ENCODE measurements at places on chromosomes 7 and 10.
A peak's percentile ranks its signal among the peaks of the same experiment; 100 is the strongest.

GRCh38 chr7:74235518-74236268 lies 18.5 kb downstream of the RFC2 start:
- DNase-seq = no peak

- no peak for DNase-seq
Measured at GRCh38 chr10:62578916-62579315, 204.7 kb downstream of the ZNF365 start.

- peak; percentile 20 for DNase-seq
Measured at GRCh38 chr10:104274762-104275721, 6.1 kb downstream of the GSTO2 start.

GRCh38 chr7:84175461-84175860 lies 19.1 kb downstream of the SEMA3A start:
- no peak for DNase-seq

- no peak for DNase-seq
Measured at GRCh38 chr7:142796501-142797390, 26.0 kb downstream of the PRSS2 start.

- no peak for DNase-seq
Measured at GRCh38 chr7:92748495-92748894, 87.9 kb downstream of the CDK6 start.

- peak; percentile 25 for DNase-seq
Measured at GRCh38 chr7:38398725-38399321, 125.4 kb upstream of the TARP start.

GRCh38 chr7:11829954-11830353 lies 2.0 kb downstream of the THSD7A start:
- no peak for DNase-seq

DNA sequence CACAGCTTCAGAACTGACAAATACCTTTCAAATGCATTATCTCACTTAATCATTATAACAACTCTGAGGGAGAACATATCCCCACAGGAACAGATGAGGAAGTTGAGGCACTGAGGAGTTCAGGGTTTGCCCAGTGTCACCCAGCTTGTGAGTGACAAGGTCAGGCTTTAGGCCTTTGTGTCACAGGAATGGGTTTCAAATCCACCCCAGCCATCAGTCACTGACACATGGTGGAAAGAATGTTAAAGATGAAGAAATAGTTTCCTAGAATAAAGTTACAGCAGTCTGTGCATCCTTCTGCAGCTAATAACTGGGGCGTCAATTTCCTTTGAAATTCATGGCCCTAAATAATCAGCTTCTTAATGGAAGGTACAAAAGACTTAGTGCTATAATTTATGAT lies 37.8 kb downstream of the SGCE start:
- no peak for DNase-seq

DNA sequence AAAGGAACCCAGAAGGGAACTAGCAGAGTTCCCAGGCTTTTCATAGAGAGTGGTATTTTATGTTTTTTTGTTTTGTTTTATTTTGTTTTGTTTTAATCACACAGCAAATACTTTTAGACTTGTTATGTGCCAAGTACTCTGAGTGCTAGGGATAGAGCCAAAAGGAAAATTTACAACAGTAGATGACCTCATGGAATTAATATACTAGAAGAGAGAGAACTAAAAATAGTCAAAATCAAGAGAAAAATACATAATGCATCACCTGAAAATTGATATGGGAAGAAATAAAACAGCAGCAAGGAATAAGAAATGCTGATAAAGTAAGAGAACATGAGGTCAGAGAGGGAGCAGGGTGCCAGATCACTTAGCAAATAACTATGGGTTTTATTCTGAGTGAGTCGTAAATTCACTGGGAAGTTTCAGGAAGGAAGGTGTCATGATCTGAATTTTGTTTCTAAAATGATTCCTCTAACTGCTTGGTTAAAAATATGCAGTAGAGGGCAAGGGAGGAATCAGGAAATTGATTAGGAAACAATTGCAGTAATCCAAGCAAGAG lies 351.0 kb downstream of the ANKRD7 start:
- DNase-seq = no peak

- no peak for DNase-seq
Measured at GRCh38 chr10:10870523-10871241, 147.0 kb upstream of the CELF2 start.

DNA sequence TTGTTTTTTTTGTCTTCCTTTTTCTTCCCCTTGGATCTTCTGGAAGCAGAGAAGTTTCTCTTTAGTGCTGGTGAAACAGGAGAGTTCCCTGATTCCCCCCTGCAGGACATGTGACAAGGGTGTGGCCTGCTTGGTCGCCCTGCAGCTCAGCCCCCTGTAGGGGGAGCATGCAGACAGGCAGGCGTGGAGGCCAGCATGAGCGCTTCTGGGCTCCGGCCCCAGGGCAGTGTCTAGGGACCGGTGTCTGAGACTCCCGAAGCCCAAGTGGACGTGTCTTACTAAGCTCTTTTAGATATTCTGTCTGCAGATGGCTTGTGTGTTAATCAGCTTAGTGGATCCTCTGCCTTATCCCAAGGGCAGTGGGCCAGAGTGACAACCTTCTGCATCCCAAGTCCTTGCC lies 26.1 kb downstream of the PRSS58 start:
- DNase-seq = no peak

GRCh38 chr10:118139321-118139720 lies 92.6 kb upstream of the RAB11FIP2 start:
- DNase-seq = no peak

DNA sequence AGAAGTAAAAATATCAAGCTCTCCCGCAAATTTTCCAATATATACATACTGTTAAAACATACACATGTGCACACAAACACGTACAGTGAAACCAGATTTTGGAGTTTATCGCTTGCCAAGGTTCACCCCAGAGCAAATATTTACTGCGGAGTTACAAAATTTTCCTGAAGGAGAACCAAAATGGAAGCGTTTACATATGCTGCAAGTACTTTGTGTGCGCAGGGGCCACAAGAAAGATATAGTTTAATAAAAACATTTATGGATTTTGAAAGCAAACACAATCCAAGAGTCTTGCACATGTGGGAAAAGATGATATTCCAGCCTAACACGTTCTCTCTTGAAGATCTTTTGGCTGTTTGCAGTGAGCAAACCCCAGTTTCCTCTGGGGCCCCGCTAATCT lies 301.3 kb upstream of the NFE2L3 start:
- DNase-seq = no peak

DNA sequence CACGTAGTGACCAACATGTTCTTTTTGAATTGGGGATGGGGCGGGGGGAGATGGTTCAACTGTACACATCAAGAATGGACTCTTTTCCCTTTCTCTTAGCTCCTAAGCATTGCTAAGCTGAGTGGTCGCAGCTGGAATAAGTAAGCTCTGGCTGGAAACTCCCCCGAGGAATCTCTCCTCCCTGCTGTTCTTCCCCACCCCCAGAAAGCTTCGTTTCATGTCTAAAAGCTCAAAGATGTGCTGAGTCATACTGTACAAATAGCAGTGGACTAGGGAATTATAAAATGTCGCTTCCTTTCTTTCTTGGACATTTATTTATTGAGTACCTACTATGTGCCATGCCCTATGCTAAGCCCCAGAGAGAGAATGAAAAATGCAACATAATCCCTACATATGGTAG lies 191.1 kb upstream of the ADO start:
- no peak for DNase-seq

GRCh38 chr7:44078521-44078920 lies 3.8 kb downstream of the POLM start:
- DNase-seq = no peak

DNA sequence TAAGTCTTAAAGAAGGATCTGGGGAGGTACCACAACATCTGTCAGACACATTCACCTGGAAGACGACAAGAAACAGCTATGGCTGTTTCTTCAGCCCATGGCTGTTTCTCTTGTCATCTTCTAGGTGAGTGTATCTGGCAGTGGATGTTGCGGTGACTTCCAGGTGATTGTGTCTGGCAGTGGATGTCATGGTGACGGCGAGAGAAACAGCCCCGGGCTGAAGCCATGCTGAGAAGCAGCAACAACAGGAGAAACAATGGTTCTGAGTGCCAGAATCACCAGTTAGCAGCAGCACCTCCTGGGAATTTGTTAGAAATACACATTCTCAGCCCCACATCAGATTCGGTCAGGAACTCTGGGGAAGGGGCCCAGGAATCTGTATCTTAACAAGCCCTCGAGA lies 68.6 kb upstream of the SYPL1 start:
- no peak for DNase-seq

DNA sequence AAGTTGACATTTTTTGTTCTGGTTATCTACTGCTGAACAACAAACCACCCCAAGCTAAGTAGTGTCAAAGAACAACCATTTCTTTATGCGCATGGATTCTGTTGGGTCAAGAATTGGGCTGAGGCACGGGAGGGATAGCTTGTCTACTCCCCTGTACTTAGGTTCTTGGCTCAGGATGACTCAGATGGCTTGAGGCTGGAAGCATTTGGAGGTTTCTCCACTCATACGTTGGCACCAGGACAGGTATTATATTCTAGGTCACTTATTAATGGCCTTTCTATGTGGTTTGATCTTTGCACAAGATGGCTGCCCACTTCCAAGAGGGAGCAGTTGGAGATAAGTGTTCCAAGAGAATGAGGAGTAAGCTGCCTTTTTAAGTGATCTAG lies 11.8 kb upstream of the TFAM start:
- no peak for DNase-seq

GRCh38 chr7:144908943-144909556 lies 73.2 kb upstream of the TPK1 start:
- DNase-seq = no peak

GRCh38 chr10:458421-458851 lies 231.0 kb downstream of the DIP2C start:
- DNase-seq = no peak

- DNase-seq = no peak
Measured at GRCh38 chr10:91880310-91880709, 29.0 kb downstream of the FGFBP3 start.

DNA sequence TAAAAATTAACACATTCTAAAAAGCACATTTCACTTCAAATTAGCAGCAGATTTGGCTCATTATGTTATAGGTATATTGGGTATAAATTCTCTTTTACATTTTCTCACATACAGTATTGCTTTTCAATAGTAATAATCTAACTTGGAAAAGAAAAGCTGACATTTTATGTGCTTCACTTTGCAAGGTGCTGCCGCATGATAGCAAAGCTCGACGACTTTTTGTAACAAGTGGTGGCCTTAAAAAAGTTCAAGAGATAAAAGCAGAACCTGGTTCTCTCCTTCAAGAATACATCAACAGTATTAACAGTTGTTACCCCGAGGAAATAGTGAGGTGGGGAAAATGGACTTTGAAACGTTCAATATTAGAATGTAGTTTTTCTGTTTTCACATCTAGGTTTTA lies 65.5 kb downstream of the SPAG6 start:
- DNase-seq = no peak

DNA sequence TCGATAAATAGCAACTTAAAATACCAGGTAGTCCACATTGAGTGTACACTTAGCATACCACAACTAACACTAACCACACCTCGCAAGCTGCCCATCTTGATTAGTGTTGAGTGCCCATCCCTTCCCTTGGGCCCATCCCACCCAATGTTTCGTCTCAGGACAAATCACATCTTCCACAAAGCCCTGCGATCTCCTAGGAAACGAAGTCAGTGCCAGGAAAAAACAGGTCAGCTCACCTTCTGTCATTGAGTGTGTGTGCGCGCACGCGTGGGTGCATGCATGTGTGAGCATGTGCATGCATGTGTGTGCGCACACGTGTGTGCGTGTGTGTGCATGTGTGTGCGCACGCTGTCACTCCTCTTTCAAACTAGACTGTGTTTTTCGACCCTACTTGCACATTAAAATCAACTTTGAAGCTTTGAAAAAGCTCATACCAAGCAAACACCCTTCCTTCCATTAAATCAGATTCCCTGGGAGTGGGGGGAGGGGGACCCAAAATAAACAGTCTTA lies 48.8 kb upstream of the OPALIN start:
- no peak for DNase-seq

DNA sequence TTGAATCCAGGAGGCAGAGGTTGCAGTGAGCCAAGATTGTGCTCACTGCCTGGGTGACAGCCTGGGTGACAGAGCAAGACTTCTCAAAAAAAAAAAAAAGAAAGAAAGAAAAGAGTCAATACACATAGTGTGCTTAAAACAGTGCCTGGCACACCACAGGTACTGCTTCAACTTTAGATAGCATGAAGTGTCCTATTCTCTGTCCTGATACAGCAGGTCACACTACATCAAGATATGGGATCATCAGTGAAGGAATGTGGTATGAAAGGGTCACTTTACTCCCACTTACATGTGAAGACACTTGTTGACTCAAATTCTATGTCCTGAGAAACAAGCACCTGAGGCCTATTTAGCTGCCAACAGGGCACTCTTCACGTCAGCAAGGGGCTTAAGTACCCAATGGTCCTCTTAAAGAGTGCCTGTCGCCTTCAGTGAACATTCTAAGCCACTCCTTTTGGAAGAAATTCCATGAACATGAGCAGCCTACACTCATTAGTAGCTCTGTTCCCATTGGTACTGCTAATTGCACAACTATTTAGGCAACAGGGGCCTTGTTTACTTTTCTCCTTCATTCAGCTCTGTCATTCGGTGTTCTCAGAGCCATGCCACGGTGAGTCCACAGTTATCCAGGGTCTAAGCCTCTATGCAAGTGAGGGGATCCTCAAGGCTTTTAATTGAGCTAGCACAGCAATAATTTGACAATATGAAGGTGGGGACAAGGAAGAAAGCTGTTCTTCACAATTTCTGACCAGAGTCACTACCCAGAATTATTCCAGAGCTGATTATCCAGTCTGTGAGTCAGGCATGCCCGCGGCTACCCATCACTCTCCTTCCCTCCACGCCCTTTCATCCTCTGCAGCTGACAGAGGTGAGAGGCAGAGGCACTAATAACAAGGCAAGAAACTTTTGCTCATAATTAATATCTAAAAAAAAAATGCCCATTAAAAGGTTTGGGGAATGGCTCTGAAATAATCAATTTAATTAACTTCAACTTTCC lies 56.6 kb upstream of the PTN start:
- no peak for DNase-seq

- DNase-seq = no peak
Measured at GRCh38 chr10:33129996-33130386, 172.0 kb upstream of the ITGB1 start.

- DNase-seq = peak; percentile 7
Measured at GRCh38 chr7:37284805-37285231, 163.8 kb downstream of the ELMO1 start.

GRCh38 chr7:158291998-158292397 lies 295.6 kb downstream of the PTPRN2 start:
- no peak for DNase-seq

DNA sequence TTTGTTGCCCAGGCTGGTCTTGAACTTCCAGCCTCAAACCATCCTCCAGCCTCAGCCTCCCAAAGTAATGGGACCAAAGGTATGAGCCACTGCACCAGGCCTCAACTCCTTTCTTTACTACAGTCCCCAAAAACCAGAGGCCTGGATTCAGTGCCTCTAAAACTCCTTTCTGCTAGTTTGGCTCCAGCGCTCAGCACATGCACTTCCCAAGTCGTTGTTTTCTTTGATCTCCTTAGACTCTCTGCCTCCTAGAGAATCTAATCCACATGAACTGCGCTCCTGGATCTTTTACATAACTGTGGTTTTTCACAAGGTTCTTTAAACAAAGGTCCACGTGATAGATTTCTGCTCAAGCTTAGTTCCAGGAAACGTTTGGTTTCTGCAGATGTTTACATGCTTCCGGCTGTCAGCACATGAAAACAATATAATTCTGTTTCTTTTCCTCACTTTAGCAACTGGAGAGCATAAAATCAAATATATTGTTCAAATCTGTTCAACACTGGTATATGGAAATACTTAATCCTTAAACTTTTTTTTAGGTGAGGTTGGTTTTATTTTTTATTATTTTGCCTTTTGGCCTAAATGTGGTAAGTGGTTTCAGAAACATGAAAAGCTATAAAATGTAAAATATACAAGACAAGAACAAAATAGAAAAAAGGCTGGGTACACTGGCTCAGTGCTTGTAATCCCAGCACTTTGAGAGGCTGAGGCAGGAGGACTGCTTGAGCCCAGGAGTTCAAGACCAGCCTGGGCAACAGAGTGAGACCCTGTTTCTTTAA lies 270.5 kb upstream of the MKLN1 start:
- no peak for DNase-seq

Measured in activated T-helper 1 cell treated with anti-CD3 and anti-CD28 coated beads, Interleukin-2, amount 50 U/mL, for 16 hours (primary cell).